ENCODE measurements at places on chromosomes 2 and 18. TPM values are rescaled to one million over a fixed set of nuclear protein-coding genes. Genes with fewer than 3 reads are reported as not detected.

The MATN3 gene
- total RNA-seq, result 1.3 TPM

The CHRNG gene
- total RNA-seq, result not detected

The THAP4 gene
- 40.0 TPM for total RNA-seq

The SMAD4 gene
- 97.9 TPM for total RNA-seq

The MAP3K19 gene
- not detected for total RNA-seq

The AKAIN1 gene
- total RNA-seq, result not detected

The NPPC gene
- total RNA-seq, result 10.7 TPM

The RPRD1A gene
- 71.1 TPM for total RNA-seq

The CNTNAP5 gene
- not detected for total RNA-seq
